ENCODE measurements at places on chromosomes 12 and 14. TPM values are rescaled to one million over a fixed set of nuclear protein-coding genes. Genes with fewer than 3 reads are reported as not detected.

DNA sequence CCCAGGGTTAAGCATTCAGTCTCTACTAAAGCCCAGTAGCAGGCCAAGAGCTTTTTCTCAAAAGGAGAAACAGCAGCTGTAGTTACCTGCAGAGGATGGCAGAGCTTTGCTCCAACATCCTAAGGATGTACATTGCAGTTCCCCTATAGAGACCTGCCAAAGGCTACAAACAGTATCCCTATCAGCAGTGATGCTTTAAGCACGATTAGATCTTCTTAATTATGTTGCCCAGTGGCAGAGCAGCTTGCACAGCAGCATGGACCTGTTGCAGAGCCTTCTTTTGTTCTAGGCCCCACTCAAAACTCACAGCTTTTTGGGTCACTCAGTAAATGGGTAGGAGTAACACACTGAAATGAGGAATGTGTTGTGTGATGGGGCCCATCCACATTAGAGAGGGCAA lies 46.4 kb upstream of the CRY1 start:
- DNase-seq: no peak

DNA sequence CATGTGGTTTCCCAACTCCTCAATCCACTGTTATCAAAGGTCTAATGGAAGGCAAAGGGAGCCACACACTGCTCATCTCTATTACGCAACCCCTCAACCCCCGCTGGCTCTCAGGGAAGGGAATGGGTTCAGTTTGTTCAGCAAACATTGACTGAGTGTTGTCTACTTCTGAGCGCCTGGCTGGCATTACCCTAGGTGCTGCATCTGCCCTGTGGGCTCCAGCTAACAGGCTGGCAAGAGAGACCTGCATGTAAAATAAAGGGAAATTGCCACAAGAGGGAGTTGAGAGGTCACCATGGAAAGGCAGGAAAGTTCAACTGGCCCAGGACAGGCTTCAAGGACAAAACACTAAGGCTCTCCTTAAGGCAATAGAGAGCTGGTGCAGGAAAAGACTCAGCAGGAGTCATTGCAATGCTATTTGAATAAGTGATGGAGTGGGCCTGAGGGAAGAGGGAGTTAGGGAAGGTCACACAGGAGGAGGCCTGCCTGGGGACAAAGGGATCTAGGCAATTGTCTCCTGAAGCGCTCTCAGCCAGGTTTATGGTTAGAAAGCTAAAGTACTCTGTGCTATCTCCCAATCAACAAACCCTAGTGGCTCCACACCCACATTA lies 5.5 kb upstream of the ZNF740 start:
- no peak for DNase-seq

DNA sequence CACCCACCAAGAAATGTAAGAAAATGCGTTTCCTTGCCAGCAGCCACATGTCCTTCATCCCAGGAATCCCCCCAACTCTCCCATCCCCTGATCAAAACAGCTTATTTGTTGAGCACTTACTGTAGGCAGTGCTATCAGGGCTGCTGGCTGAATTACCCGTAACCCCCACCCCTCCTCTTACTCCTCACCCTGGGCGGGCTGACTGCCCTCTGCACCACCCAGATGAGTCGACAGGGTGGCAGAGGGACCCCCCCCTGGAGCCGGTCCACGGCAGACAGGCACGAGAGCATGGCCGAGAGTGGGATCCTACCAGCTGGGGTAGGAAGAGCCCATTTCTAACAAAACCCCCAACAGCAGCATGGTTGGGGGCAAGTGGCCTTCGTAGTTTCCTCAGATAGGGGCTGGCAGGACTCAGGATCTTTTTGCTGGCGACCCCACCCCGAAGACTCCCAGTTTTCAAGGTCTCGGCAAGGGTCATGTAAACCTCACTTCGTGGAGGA lies 1.1 kb upstream of the RHOF start:
- no peak for DNase-seq

GRCh38 chr12:93029091-93029490 lies 100.0 kb upstream of the EEA1 start:
- DNase-seq: no peak

DNA sequence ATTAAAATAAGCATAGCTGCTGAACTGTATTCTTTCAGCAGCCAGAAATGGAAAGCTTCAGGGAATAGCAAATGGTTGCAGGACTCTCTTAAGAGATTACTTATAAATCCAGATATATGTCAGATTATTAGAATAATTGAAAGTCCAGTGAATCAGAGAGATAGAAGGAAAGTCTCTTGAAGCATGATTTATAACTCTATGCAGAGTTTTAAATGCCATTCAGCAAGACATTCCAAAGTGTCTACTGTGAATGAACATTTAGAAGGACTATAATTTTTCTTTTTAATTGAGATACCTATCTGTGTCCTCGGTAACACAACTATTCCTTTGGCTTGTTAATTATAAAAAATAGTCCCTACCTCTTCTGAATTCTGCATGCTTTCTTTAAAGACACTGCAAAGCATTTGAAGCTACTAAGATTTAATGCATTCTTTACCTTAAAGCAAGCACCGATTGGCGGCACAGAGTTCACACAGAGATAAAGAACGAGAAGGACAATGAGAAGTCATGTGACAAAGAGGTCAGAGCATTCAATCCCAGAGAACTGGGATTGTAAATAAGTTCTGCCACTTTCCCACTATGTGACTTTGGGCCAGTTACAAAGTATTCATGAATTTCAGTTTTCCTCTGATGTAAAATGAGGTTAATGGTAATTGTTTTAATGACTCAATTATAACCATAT lies 371.0 kb upstream of the ATP2B1 start:
- no peak for DNase-seq

Gene CDC42BPB
- 147 TPM for total RNA-seq

Gene JAG2
- 55.7 TPM for total RNA-seq

Gene FAIM2
- total RNA-seq: 662 TPM

Gene DMAC2L
- total RNA-seq: 21.6 TPM
